ENCODE measurements at places on chromosomes 12 and 14. TPM values are rescaled to one million over a fixed set of nuclear protein-coding genes. Genes with fewer than 3 reads are reported as not detected.

DNA sequence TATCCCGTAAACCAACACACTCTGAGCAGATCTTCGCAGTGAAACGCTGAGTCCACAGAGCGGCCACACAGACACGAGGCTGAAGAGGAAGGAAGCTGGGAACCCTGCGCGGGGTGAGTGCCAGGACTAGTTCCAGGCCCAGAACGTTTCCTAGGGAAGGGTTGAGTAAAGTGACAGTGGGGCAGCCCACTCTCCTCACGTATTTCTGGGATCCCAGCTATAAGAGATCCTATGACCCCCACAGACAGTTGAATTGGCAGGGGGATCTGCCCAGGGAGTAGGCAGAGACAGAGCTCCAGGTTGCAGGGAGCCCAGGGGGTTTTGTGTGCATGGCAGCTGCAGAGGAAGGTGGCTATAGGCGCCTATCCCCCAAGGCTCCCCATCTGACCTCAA, 51.1 kb downstream of the GTF2A1 start:
- no peak for DNase-seq

GRCh38 chr14:55832122-55832911, 252.3 kb downstream of the KTN1 start:
- no peak for DNase-seq

- no peak for DNase-seq
Observed at GRCh38 chr12:78767264-78767981, 97.2 kb upstream of the SYT1 start.

- no peak for DNase-seq
Observed at GRCh38 chr12:22409377-22410164, 75.1 kb upstream of the ST8SIA1 start.

The CMKLR1 gene
- total RNA-seq: 0.57 TPM

DNA sequence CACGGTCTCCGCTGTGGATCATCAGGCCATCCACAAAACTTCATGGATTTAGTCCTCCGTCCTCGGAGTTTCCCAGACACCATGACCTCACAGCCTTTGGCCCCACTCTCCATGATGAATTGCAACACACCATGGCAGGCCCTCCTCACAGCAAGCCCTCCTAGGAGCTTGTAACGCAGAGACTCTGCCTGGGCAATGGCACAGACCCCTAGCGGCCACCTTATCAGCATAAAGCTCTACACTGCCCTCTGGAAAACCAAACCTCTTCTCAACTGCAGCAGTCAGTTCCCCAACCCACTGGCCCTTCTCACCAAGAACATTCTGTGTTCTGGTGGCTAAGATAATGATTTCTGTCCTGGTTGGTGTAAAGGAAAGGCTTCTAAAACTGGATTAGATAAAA, 238.4 kb upstream of the USP15 start:
- no peak for DNase-seq

- DNase-seq: no peak
Observed at GRCh38 chr12:85821759-85822158, 14.4 kb downstream of the RASSF9 start.
